Calu3 (cell line): ENCODE measurements at places on chromosomes 5 and 9. TPM values are rescaled to one million over a fixed set of nuclear protein-coding genes. Genes with fewer than 3 reads are reported as not detected.

GRCh38 chr9:102499468-102499867, 495.7 kb upstream of the CYLC2 start:
- no peaks in the 10 kb centered on the region for H3K4me1 ChIP-seq
- no peaks in the 10 kb centered on the region for H3K36me3 ChIP-seq
- H3K4me3 ChIP-seq, result no peak overlapping the region
- H3K27me3 ChIP-seq, result no peaks in the 10 kb centered on the region
- H3K27ac ChIP-seq, result no peak overlapping the region
- DNase-seq, result no peak

The ARID3C gene
- not detected in 2 replicates for total RNA-seq

DNA sequence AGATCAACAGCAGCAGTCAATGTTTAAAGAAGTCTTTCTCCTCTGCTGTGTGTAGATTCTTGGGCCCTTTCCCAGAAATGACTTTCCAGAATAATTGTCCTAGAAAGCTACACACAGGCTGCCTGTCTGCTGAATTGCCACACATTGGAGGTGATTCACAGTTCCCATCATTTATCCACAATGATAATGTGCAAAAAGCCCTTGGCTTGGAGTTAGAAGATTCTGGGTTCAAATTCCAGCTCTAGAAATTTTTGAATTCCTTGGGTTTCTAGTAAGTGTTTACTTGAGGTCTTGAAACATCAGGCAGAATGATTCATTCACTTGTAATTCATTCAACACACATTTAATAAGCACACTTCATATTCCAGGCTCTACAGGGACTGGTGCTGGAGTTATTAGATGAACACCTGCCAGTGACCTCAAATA, 28.6 kb upstream of the EPB41L4B start:
- no peak for DNase-seq
- H3K4me1 ChIP-seq, result peaks cover 5% of the 10 kb centered on the region
- peaks cover 4% of the 10 kb centered on the region for H3K36me3 ChIP-seq
- no peak overlapping the region for H3K27ac ChIP-seq
- H3K4me3 ChIP-seq, result no peak overlapping the region

The MCIDAS gene
- 4.4 and 4.9 TPM in 2 replicates for total RNA-seq

DNA sequence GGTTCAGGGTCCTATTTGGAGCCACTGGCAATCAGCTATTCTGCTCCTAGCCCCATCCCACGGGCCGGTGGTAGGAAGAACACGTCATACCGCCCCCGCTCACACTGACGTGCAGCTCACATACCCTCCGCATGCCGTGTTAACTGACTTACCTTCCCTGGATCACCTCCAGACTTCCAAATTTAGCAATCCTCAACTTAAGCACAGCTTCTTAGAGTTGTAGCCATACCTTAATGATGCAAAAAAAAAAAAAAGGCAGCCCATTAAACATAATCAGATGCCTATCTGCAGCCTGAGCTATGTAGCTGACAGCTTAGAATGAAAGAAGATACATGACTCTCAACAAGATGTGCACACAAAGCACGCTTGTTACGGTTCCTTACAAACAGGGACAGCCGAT, 93.0 kb downstream of the IRX2 start:
- no peak for DNase-seq
- H3K36me3 ChIP-seq, result peaks cover under 1% of the 10 kb centered on the region
- H3K4me3 ChIP-seq, result no peak overlapping the region
- no peak overlapping the region for H3K27ac ChIP-seq

GRCh38 chr9:77848897-77849296, 182.7 kb downstream of the GNAQ start:
- no peak overlapping the region for H3K4me3 ChIP-seq
- H3K4me1 ChIP-seq, result no peaks in the 10 kb centered on the region
